Activated naive CD4-positive, alpha-beta T cell treated with anti-CD3 and anti-CD28 coated beads, Interleukin-2, amount 50 U/mL, for 72 hours (primary cell): ENCODE measurements at places on chromosomes 3 and 15.

DNA sequence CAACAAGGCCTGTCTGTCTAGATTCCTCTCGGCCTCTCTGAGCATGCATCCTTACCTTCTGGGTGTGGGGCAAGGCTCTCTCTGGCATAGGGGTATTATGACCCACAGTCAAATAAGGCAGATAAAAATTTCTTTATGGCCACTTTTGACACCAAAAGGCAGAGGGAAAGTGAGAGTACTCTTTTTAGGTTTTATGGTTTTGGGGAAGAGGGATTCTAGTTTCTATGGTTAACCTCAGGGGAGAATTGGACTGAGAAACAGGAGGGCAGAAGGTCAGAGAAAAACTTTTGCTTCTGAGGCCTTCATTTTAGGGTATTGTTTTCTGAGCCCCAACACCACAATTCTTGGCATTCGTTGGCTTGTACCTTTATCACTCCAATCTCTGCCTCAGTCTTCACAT, 70.0 kb upstream of the CCDC54 start:
- DNase-seq = no peak

DNA sequence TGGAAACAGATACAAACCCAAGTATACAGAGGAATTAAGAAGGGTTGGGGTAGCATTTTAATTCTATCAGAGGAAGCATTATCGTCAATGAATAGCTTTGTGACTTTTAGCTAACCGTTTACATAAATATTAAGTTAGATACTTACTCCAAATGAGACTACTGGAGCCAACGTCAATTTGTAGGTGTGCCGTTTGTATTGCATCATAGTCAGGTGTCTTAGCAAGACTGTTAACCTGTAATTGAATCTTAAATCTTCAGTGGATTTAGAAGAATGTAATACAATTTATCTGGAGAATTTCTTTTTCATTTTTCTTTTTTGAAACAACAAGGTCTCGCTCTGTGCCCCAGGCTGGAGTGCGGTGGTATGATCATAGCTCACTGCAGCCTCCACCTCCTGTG, 55.1 kb downstream of the CRTC3 start:
- no peak for DNase-seq

DNA sequence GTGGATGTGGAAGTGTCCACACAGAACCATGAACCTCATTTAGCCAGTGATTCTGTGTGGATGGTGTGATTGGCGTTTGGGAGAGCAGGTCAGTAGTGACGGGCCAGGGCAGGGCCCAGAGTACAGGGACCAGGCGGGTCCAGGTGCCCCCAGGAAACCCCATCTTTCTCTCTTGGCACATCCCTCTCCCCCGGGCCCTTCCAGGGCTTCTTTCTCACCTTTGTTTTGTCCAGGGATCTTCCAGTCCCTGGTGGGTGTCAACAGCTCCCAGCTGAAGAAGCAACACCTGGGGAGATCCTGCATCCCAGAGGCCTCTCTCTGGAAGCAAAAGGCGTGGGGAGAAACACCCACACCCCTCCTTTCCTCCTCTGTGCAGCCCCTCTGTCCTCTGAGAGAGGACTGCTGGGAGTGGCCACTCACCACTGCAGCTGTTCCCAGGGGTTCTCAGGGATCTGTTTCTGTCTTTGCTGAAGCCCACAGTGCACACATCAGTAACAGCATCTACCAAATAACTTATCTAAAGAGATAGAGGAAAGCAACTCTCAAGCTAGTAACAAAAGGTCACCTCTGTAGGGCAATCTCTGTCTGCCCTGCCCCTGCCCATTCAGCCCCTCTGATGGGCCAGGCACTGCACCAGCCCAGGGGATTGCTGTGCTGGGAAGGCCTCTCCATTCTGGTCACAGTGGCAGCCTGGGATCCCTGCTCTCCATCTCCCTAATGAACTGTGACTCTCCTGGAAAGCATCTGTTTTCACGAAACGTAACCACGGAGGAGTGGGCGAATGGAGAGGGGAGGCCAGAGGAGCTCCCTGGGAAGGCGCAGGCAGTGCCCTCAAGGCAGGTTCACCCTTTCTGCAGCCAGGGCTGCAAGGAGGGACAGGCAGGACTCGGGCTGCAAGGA, 98.3 kb upstream of the ALDH1A3 start:
- DNase-seq = no peak

- no peak for DNase-seq
Measured at GRCh38 chr15:85874236-85874635, 79.5 kb upstream of the KLHL25 start.

- no peak for DNase-seq
Measured at GRCh38 chr3:127857333-127857732, 35.0 kb upstream of the MGLL start.

DNA sequence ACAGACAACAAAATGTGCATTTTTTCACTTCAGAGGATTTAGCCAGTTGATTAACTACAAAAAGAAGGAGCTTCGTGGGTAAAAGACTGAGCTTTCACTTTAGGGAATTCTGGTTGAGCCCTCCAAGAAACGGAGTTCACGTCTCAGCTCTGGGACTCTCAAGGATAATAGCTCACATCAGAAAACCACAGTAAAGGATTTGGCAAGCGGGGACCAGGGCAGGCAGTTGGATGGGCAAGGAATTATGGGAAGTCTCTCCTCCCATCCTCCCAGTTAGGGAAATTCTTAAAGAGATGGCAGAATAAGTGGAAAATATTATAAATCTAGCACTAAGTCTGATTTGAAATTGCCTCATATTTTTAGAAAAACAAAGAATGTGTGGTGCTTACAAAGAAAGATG, 188.3 kb upstream of the EOMES start:
- no peak for DNase-seq
